ENCODE measurements at places on chromosomes 1 and 21.

- no peak for DNase-seq
Measured at GRCh38 chr1:158147869-158148268, 32.8 kb upstream of the CD1D start.

DNA sequence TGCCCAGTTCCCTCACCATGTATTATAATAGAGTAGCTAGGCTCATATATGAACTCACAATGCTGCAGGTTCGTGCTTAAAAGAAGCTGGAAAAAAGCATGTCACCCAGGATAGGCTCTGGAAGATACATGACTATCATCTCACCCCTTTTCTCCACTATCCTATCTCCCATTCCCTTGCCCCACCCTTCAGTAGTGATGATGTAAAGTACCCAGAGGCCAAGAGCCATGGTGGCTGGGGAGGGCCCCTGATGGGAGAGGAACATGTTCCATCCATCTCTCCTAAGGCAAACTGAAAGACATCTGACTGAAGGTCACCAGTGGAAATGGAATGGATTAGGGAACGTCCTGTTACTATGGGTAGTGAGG lies 20.3 kb upstream of the RBBP5 start:
- DNase-seq: no peak

DNA sequence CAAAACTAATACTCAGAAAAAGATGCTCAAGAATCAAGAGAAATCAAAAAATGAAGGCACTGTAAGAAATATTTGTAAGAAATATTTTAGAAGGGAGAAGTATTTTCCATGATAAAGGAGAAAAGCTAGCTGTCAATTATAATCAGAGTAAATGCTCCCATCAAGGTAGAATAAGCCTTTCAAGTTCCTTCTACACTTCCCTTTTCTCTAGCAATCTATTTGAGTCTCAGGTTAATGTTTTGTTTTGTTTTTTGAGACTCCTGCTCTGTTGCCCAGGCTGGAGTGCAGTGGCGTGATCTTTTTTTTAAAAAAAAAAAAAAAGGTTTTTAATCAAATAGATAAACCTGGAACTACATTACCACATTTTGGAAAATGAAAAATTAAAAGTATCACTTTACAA lies 33.3 kb downstream of the PUM1 start:
- DNase-seq: no peak

GRCh38 chr1:85093644-85094043 lies 45.3 kb upstream of the MCOLN3 start:
- DNase-seq: no peak

- DNase-seq: peak; percentile 72
Measured at GRCh38 chr1:24964811-24965570, 34.9 kb upstream of the RUNX3 start.

DNA sequence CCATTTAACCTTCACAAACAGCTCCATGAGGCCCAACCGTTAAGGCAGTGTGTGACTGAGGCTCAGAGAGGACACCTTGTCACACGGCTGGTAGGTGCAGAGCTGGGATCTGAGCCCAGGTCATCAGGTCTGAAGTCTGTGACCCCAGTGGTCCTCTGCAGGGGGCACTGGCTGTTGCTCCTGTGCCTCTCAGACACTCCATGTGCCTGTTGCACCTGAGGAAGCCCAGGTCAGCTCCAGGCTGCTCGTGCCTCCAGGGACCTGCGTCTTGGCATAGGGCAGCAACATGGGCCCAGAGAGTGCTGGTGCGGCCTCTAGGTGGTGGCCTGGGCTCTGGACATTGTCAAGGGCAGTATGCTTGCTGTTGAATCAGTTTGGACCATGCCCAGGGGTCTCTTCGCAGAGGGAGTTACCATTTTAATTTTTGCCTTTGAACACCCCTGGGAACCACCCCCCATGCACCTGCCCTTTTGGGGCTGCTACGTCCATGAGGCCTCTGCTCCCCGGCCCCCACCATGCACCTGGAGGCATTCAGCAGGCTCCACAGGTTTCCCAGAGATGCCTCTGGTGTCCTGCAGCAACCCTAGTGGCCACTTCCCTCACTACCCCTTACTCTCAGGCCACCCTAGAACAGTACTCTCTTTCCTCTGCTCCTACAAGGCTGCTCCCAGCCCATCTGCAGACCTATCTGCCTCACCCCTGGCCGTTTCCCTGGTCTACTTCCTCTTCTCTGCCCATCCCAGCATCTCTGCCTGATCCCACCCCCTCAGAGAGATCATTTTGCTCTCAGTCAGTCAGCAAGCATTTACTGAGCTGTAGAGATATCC lies 25.2 kb upstream of the EPS8L3 start:
- DNase-seq: no peak

DNA sequence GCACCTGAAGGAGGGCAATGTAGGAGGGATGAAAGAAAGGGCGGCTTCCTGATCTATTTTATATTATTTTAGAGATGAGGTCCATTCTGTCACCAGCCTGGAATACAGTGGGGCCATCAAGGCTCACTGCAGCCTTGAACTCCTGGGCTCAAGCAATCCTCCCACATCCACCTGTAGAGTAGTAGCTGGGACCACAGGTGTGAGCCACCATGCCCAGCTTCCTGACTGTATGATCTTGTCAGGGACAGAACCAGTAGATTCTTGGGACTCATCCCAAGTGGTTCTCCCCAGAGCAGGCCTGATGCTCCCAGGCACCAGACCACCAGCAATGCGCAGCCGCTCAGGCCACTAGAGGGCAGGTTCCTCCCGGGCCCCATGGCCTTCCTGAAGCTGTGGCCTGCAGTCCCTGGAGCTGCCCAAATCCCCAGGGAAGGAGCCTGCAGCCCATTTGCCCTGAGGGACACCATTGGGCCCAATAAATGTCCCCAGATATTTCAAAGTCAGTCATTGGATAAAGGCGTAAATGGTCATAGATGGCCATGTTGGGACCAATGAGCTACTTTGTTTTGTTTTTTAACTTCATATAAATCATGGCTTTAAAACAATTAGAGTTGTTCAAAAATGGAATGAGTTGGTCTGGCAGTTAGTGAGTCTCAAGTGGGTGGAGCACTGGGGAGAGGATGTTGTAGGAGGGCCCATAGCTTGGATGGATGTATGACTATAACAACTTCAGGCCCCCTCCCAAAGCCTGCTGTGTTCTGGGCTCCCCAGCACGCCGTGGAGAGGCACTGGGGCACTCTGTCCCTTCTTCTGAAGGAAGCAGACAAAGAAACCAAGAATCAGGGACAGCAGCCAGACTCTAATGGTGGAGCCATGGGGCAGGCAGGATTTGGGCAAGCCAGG lies 44.7 kb upstream of the GOLT1A start:
- no peak for DNase-seq

DNA sequence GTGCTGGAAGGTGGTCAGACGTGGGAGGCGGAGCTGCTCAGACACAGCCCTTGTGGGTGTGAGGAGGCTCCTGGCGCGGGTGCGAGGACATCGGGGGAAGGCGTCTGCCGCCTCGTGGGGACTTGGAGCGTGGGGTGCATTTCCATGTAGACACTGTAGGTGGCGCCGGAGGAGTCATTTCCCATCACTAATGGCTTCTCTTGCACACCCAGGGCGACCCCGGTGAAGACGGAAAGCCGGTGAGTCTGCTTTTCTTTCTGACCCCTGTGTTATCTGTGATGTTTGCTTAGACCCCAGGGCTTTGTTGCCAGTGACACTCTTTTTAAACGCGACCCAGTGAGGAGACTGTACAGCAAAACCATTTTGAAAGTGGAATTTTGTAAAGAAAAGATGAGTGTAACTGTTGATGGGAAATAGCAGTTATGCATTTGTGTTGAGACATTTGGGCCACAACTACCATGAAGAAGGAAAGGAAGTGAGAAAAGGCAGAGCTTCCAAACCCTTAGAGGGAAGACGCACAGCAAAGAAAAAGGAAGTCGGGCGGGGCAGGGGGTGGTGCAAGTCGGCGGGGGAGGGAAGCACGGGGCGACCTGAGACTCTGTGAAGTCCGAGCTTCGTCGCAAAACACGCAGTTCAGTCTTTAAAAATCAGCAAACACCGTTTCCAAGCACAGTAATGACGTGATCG lies 64.0 kb downstream of the SLC19A1 start:
- peak; percentile 70 for DNase-seq

DNA sequence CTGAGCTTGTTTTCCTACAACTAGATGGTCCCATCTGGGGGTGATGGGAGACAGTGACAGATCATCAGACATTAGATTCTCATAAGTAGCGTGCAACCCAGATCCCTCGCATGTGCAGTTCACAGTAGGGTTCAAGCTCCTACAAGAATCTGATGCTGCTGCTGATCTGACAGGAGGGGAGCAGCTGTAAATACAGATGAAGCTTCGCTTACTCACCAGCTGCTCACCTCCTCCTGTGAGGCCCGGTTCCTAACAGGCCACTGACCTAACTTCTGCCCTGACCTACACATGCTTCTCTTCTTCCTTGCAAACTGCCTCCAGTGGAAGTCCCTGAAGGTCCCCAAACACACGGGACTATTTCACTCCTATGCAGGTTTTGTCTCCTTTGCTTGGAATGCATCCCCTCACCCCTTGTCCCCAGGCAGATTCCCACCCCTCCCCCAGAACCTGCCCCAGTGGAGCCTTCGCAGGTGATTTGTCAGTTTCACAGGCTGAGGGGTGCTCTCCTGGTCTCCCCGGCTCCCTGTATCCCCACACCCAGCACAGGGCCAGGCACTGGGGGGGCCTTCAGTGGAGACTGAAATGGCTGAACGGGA lies 5.7 kb upstream of the ZBTB48 start:
- DNase-seq: no peak

DNA sequence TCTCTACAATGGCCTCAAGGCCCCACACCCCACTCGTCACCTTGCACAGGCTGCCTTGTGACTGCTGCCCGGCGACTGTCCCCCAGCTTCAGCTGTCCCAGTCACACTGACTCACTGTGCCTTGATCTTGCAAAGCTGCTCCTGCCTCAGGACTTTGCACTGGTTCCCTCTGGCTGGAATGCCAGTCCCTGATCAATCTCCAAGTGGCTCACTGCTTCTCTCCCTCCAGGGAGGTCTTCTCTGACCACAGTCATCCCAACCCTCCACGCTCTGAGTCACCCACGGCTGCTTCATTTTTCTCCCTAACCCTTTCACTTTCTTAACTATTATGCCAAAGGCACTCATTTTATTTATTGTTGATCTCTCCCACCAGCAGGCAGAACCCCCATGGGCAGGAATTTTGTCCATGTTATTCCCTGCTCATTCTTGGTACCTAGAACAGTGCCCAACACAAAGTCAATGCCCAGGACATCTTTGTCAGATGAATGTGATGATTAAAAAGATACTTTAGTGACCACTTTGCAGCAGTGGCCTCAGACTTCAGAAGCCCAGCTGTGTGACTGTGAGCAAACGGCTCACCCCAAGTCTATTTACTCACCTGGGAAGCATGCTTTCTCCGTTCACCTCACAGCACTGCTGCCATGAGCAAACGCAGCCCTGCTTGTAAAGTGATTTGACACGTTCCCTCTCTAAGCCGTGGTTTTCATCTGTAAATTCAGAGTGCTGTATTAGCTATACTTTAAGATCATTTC lies 53.4 kb downstream of the ZBTB18 start:
- no peak for DNase-seq

- no peak for DNase-seq
Measured at GRCh38 chr1:1539310-1540089, 924 bp downstream of the TMEM240 start.

- no peak for DNase-seq
Measured at GRCh38 chr1:49306507-49307070, 529.9 kb upstream of the BEND5 start.

DNA sequence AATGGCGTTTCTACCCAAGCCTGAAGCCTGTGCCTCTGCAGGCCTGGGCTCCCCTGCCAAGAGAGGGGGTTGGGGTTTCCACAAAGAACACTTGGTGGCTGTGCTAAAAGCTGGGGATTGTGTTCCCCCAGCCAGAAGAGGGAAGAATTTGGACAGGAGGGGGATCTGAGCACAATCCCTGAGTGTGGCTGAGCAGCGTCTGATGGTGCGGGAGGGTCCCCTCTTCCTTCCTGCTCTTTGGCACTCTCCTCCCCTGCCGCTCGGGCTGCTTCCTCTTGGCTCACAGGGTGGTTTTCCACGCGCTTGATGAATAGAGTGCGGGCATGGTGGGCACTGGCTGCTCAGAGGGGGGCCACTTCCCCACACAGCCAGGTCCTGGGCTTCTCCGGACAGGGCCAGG lies 3.7 kb downstream of the GPR37L1 start:
- DNase-seq: no peak
